ENCODE measurements at places on chromosomes 5 and 9. TPM values are rescaled to one million over a fixed set of nuclear protein-coding genes. Genes with fewer than 3 reads are reported as not detected.

CRB2 gene
- polyA plus RNA-seq, result 0.16 TPM

ANKRD34B gene
- polyA plus RNA-seq, result 0.68 TPM

DNA sequence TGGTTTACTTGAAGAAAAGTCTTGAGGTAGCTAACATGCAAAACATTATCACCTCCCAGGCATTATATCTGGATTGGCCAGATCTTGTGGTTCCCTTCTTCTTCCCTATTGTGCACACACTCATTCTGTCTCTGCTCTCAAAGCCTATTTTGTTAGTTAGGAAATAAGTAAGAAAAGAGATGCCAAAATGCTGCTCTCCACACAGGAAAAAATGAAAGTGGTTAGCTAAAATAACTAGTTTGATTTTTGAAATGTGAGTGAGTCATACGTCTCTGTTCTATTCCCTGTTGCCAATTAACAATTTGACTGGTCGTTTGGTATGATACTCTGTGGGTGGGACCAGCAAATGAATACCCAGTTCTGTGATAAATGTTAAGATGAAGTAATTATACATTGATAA is 28.1 kb downstream of the LMNB1 start:
- DNase-seq, result peak; percentile 15

- DNase-seq, result peak; percentile 27
Measured at GRCh38 chr9:78821126-78821822, 524.3 kb downstream of the PSAT1 start.

GPRIN1 gene
- 0.54 TPM for polyA plus RNA-seq

GRCh38 chr5:67123819-67124218 is 72.8 kb downstream of the CD180 start:
- DNase-seq, result no peak

DNA sequence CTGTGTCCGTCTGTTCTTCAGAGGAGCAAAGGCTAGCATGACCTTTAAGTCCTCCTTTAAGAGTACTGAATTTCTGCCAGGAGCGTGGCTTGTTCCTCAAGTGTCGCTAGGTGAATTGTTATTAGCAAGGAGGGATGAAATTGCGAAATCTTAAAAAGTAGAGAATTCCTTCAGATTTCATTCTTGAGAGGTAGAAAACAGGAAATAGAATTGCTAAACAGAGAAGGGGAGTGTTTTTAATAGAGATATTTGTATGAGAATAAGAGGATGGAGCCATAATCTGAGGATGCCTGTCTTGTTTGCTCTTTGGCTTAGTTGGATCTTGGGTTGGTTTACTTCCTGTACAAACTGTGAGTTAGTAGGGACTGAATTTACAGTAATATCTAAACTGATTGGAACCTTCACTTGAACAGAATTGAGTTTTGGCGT is 39.2 kb downstream of the EXOSC2 start:
- peak; percentile 38 for DNase-seq

DNA sequence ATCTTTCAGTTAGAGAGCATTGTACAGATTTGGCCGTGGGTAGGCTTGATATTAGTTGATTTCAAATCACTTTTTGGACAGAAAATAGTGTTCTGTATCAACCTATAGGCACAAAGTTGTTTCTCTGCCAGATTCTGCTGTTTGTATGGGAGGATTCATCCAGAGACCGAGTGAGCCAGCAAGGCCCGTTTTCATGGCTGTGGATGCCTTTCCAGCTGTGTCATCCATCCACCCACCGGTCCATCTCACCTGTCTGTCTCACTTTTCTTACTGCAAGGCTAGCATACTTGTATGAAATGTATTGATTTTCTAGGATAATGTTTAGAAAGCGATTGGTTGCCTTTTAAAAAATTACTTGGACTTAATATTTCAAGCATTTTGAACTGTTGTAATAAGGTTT is 34.4 kb downstream of the ICE1 start:
- DNase-seq, result no peak

ANXA6 gene
- 402 TPM for polyA plus RNA-seq
